ENCODE measurements at places on chromosomes 2 and 18. TPM values are rescaled to one million over a fixed set of nuclear protein-coding genes. Genes with fewer than 3 reads are reported as not detected.

Gene UGT1A5
- not detected for total RNA-seq

Gene TUBA3E
- total RNA-seq: not detected

Gene CPO
- not detected for total RNA-seq

Gene UGT1A8
- not detected for total RNA-seq

Gene C2orf72
- not detected for total RNA-seq

- DNase-seq: no peak
- no peaks in the 10 kb centered on the region for H3K4me1 ChIP-seq
- H3K36me3 ChIP-seq: no peaks in the 10 kb centered on the region
- no peak overlapping the region for H3K27ac ChIP-seq
These were observed 159.8 kb downstream of the TAF4B start for GRCh38 chr18:26386002-26386401.

- DNase-seq: no peak
- H3K36me3 ChIP-seq: no peaks in the 10 kb centered on the region
- H3K4me3 ChIP-seq: no peak overlapping the region
- no peaks in the 10 kb centered on the region for H3K4me1 ChIP-seq
These were observed 153.4 kb downstream of the CAPN13 start for GRCh38 chr2:30653847-30654246.

DNA sequence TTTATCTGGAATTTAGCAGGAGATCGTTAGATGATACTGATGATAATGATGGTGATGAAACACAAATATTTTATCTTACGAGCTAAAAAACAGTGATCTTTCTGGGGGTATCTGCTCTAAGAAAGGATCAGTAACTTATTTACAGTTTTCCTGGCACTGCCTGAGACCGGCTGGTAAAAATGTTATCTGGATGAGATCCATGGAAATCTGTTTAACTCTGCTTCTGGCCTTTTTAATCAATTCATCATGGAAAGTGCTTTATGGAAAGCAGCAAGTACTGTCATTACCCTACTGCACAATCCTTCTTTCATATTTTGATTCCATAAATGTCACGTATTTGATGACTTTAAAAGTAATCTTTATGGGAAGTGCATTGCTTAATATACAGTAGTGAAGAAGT is 612.7 kb upstream of the GCFC2 start:
- no peak overlapping the region for H3K27ac ChIP-seq
- H3K4me3 ChIP-seq: no peak overlapping the region
- no peaks in the 10 kb centered on the region for H3K36me3 ChIP-seq
- DNase-seq: no peak

DNA sequence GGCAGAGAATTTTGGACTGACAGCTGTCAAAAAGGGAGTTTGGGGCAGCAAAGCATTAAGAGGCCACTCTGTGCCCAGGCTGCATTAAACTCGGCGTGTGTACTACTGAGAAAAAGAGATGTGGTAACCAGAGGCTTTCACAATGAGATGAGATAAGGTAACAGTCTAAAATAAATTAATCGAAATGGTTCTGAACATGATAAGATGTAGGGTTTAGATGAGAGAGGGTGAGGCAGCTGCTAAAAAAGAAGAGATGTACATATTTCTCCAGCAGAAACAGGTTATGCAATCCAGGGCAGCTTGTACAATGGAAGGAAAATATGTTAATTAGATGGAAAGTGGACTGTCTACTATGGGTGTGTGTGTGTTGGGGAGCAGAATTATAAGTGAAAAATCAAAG is 39.2 kb upstream of the ACTR3 start:
- H3K4me1 ChIP-seq: no peaks in the 10 kb centered on the region
- no peak for DNase-seq
- H3K27ac ChIP-seq: no peak overlapping the region
- no peaks in the 10 kb centered on the region for H3K36me3 ChIP-seq
- no peak overlapping the region for H3K4me3 ChIP-seq

DNA sequence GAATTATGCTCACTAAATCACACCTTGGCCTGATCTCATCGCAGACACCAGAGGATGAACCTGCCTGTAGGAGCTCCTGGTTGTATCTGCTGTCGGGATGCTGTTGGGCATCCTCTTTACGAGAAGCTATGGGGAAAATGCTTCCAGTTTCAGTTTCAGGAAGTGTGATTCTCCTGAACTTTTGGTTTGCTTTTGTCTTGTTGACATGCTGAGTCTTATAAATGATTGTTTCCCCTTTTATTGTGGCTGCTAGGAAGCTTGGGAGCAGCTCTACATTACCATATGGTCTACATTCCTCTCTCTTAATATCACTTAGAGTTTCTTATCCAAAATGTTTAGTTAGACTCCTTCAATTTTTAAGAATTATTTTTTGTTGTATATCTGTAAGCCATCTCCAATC is 227.5 kb downstream of the MTX2 start:
- H3K27ac ChIP-seq: peak overlapping the region; percentile 92
- no peak overlapping the region for H3K4me3 ChIP-seq
- no peaks in the 10 kb centered on the region for H3K27me3 ChIP-seq
- DNase-seq: no peak
- H3K4me1 ChIP-seq: peaks cover 5% of the 10 kb centered on the region

GRCh38 chr2:98726205-98726604 is 4.7 kb downstream of the MGAT4A start:
- DNase-seq: no peak
- no peaks in the 10 kb centered on the region for H3K4me1 ChIP-seq
- peak overlapping the region; percentile 38 for H3K27ac ChIP-seq
- H3K27me3 ChIP-seq: no peaks in the 10 kb centered on the region
- no peak overlapping the region for H3K4me3 ChIP-seq

GRCh38 chr18:80105369-80106167 is 3.5 kb upstream of the ADNP2 start:
- no peaks in the 10 kb centered on the region for H3K36me3 ChIP-seq
- H3K4me3 ChIP-seq: no peak overlapping the region
- H3K4me1 ChIP-seq: no peaks in the 10 kb centered on the region
- DNase-seq: no peak
- H3K27me3 ChIP-seq: no peaks in the 10 kb centered on the region

Measured in uterus (tissue), 4 donors.